GM13977 (cell line): ENCODE measurements at places on chromosomes 1 and 21.

GRCh38 chr1:42177541-42177981, 13.0 kb upstream of the GUCA2A start:
- no peak for DNase-seq

DNA sequence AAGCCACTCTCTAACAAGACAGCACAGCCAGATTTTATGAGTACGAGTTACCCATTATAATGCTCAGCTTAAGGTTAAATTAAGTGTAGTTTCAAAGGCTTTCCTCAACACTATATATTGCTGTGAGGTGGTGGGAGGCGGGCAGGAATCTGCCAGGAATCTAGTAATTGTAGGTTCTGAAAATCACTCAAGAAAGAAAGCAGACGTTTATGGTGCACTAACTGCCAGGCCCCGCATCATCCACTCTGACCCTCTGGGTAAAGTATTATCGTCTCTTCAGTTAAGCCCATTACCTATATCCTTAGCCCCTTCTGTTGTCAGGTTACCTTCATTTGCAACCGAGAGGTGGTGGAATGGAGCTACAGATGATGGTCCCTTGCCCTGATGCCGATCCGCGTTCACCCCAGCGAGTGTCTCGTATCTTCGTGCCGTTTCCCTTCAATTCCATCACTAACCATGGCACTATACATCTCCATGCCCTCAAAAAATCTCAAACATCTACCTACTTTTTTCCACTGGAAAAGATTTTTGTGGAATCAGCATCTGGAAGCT, 12.4 kb downstream of the HMGN1 start:
- no peak for DNase-seq

DNA sequence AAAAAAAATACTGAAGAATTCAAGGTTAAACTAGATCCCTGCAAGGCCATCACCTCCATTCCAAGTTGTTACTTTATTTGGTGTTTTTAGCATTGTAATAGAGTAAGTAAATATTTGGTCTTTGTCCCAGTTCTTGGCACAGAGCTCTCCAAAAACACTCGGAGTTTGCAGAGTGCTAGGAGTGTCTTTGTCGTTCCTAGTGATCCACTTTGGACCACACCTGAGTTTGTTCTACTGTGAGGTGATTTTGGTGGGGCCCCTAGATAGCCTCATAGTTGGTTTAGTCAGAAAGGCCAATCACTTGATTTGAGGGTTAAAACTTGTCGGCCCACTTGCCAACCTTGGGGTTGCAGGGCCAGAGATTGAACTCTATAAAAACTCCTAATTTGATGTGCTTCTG, 25.6 kb downstream of the SYNC start:
- DNase-seq, result no peak

- no peak for DNase-seq
These were observed 6.5 kb downstream of the KANK4 start for GRCh38 chr1:62312698-62313097.

DNA sequence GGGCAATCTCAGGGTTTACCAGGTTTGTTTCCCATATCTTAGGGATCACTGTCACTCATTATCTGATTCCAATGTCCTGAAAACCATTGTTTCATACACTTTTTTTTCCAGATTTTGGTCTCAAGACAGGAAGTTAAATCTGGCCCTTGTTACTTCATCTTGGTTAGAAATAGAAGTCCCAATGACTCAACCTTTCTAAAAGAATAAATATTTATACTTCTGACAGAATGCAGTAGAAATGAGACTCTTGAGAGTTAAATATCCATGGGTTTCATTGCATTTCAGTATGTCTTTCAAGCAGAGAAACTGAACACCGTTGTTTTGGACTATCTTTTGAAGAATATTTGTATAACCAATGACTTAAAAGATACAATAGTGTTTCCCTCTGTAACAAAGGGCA, 19.8 kb upstream of the VCAM1 start:
- DNase-seq, result no peak

GRCh38 chr1:161177936-161178244, 583 bp upstream of the B4GALT3 start:
- DNase-seq, result no peak

GRCh38 chr21:38170283-38170682, 86.5 kb upstream of the KCNJ15 start:
- no peak for DNase-seq

GRCh38 chr21:35738347-35738961, 321.9 kb downstream of the SETD4 start:
- no peak for DNase-seq

GRCh38 chr1:51686450-51686849, 69.6 kb downstream of the OSBPL9 start:
- no peak for DNase-seq

GRCh38 chr1:39788426-39788757, 273 bp downstream of the BMP8B start:
- DNase-seq, result peak; percentile 59

- DNase-seq, result peak; percentile 46
These were observed 48.0 kb upstream of the ZC3H11B start for GRCh38 chr1:219660666-219661463.

- DNase-seq, result no peak
These were observed 16.7 kb downstream of the CNR2 start for GRCh38 chr1:23896491-23896890.

GRCh38 chr1:208190784-208191183, 53.4 kb downstream of the PLXNA2 start:
- DNase-seq, result no peak

- DNase-seq, result no peak
These were observed 1646.7 kb upstream of the B3GALT2 start for GRCh38 chr1:194833111-194833510.

- DNase-seq, result no peak
These were observed 591 bp downstream of the SHC1 start for GRCh38 chr1:154969860-154970452.

- DNase-seq, result no peak
These were observed 12.8 kb upstream of the PLA2G2E start for GRCh38 chr1:19936061-19936750.

DNA sequence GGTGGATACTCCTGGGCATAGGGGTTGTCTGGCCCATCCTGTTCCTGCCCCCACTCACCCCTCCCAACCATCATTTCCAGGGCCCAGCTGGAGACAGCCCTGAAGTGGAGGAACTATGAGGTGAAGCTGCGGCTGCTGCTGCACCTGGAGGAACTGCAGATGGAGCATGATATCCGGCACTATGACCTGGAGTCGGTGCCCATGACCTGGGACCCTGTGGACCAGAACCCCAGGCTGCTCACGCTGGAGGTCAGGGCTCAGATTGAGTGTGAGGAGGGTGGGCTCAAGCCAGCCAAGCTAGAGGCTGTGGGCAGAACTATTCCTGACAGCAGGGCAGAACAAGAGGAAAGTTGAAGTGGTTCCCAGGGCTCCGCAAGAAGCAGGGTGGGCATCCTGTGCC, 14.2 kb downstream of the RHOC start:
- DNase-seq, result no peak

- DNase-seq, result no peak
These were observed 25.7 kb downstream of the TRIM33 start for GRCh38 chr1:114485286-114485685.

GRCh38 chr1:231465051-231465450, 43.0 kb upstream of the EGLN1 start:
- DNase-seq, result no peak

DNA sequence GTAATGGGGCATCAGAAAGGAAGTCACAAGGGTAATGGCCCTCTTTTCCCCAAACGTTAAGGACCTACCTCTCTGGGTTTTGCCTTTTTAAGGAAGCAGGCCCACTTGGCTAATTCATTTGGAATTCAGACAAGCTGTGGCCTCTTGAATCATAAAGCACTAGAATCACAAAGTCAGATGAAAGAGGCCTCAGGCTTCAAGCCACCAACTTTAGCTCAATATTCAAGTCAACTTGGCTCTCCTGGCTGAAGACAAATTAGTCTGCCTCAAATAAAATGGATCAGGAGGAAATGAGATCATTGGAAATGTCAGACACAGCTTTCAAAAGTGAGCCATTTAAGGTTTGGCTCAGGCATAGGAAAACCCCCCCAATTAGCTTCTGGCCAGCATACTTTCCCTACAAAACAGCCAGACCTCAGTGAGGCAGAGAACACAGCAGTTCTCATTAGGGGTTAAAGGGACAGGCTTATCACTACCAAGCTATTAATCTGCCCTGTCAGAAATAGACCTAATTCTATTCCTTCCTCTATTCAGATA, 34.3 kb downstream of the SLC35D1 start:
- DNase-seq, result no peak

DNA sequence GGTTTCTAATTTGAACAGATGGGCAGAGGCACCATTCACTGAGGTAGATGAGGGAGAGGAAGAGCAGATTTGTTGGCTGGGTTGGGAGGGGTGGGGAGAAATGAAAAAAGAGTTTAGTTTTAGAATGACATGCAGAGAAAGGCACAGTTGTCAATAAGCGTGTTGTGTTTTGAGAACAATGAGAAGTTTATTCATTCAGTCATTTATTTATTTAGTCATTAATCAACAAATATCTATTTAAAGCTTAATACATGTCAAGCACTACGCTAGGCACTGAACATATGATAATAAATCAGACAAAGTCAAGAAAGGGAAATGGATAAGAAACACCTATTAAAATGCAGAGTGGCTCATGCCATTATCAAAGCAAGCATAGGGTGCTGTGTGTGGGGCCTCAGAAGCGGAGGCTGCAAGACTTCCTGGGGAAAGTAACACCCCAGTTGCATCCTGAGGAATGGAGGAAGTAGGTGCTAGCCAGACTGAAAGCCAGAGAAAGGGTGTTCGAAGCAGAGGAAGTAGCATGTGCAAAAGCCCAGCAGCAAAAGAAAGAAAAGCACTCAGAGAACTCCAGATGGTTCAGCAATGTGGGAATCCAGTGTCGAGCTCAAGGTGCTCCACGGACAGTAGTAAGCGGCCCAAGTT, 114.1 kb downstream of the RNF220 start:
- DNase-seq, result no peak

- DNase-seq, result no peak
These were observed 8.7 kb upstream of the TDRD10 start for GRCh38 chr1:154493276-154493675.

- DNase-seq, result no peak
These were observed 45.4 kb upstream of the MPZL1 start for GRCh38 chr1:167676205-167676915.

DNA sequence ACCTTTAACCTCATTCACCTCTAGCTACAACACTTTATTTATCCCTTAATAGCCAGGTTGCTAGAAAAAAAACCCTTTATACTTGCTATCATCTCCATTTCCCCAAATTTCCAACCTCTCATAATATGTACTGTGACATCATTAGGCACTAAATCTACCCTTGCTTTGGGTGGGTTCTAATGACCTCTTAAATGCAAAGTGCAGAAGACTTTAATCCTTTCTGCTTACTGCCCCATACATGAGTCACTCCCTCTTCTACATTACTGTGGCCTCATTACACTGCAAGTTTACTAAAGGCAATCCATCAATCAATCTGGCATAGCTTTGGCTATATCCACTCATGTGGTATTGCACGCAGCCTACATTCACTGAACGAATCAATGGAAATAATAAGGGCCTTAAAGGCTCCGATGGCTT, 353.3 kb downstream of the SMYD3 start:
- DNase-seq, result no peak

DNA sequence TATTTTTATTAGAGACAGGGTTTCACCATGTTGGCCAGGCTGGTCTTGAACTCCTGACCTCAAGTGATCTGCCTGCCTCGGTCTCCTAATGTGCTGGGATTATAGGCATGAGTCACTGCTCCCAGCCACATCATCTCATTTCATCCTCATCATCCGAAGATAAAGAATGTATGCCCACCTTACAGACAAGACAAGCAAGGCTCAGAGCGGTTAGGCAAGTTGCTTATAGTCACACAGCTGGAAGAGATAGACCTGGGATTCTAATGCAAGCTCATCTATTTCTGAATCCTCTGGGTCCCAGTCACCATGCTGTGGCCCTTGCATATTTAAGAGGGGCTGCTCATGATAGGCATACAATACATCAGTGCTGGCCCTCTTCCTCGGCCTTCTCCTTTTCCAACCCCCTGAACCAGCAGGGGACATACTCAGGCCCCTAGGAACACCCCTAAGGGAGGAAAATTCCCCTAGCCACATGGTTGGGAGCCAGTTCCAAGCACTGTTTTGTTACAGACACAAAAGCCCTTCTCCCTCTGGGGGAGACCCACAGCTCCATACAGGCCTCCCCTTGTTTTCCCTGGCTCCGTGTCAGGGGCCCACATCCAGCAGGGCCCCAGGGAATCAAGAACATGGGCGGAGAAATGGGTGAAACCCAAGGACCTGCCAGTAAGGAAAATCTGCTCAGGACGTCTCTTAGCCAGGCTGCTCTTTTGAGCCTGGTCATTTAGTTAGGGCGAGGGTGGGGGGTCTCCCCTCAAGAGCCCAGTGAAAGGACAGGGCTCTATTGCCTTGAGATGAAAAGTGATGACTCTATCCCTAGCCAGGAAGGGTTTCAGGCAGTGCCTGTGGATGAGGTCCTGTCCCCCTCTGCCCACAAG, 6.9 kb downstream of the CSRP1 start:
- DNase-seq, result no peak

- peak; percentile 64 for DNase-seq
These were observed at the start of gene TRIM17 for GRCh38 chr1:228416217-228416933. Gene TRIM17, minus strand, starts transcription at chr1:228416861. Its CDS starts 1,789 bp downstream, at chr1:228415072.

GRCh38 chr1:104084380-104084779, 334.7 kb downstream of the AMY1C start:
- DNase-seq, result no peak

DNA sequence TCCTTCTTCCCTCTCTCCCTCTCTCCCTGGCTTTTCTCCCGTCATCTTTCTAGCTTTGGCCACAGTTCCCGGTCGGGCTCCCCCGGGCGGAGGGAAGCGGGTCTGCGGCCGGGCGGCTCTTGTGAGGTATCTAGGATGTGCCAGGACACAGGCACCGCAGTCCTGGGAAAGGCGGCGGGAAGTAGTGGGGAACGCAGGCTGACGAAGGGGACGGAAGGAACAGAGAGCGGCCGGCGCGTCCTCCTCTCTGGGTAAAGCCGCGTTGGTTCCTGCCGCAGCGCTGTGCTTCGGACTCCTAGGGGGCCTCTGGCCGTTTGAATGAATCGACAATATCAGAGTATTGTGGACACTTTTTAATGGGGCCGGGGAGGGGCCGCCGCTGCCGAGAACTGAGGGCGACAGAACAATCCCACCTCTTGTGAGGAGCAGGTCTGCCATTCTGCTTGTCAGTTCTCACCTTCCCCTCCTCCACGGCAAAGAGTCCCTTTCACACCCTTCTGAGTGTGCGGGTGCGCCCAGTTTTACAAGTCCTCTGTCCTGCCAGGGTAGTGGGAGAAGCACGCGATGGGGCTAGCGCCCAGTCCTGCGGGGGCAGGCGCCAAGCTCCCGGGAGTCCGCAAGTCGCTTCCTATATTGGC, 1.2 kb upstream of the LHX9 start:
- peak; percentile 36 for DNase-seq

- no peak for DNase-seq
These were observed 18.7 kb downstream of the EDN2 start for GRCh38 chr1:41465741-41466140.

DNA sequence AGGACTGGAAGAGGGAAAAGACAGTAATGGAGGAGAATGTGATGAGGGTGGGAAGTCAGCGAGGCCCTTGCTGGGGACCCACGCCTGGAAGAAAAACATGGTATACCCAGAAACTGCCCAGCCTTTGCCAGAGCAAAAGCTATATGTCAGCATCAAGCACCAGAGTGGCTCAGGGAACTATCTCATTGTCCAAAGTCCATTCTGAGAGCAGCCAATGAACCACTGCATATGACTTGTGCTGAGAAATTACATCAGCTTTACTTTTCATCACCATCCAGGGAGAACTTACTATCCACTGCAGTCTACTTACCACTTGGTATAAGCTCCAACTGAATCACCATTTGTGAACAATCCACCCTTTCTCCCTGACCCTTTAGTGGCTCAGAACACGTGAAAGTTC, 148.1 kb downstream of the TTLL7 start:
- no peak for DNase-seq
